Kidney capillary endothelial cell (primary cell): ENCODE measurements at places on chromosomes 11 and 22.

- no peak for DNase-seq
Observed at GRCh38 chr11:84865791-84866535, 761.2 kb downstream of the DLG2 start.

GRCh38 chr11:28596816-28597215 lies 488.6 kb downstream of the METTL15 start:
- no peak for DNase-seq

- DNase-seq = peak; percentile 2
Observed at GRCh38 chr11:91981995-91982394, 242.6 kb upstream of the FAT3 start.

DNA sequence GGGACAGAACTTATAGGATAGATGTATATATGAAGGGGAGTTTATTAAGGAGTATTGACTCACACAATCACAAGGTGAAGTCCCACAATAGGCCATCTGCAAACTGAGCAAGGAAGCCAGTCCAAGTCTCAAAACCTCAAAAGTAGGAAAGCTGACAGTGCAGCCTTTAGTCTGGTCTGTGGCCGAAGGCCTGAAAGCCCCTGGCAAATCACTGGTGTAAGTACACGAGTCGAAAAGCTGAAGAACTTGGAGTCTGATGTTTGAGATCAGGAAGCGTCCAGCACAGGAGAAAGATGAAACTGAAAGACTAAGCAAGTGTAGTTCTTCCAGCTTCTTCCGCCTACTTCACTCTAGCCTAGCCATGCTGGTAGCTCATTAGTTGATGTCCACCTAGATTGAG lies 799.6 kb upstream of the ARHGAP42 start:
- no peak for DNase-seq

GRCh38 chr11:81700076-81700475 lies 1033.6 kb downstream of the FAM181B start:
- no peak for DNase-seq

GRCh38 chr22:23054531-23055257 lies 15.6 kb upstream of the GNAZ start:
- DNase-seq = no peak

GRCh38 chr11:107265591-107266121 lies 192.0 kb downstream of the CWF19L2 start:
- no peak for DNase-seq

GRCh38 chr11:65060913-65061408 lies 2.6 kb upstream of the NAALADL1 start:
- DNase-seq = no peak

- peak; percentile 38 for DNase-seq
Observed at GRCh38 chr11:3609416-3610265, 32.2 kb downstream of the ART5 start.

DNA sequence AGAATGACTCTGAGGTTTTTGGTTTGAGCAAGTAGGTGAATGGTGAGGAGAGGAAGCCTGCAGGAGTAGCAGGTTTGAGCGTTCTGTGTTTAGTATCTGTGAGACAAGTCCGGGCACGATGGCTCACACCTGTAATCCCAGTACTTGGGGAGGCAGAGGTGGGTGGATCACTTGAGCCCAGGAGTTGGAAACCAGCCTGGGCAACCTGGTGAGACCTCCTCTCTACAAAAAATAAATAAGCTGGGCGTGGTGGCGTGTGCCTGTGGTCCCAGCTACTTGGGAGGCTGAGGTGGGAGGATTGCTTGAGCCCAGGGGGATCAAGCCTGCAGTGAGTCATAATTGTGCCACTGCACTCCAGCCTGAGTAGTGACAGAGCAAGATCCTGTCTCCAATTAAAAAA lies 9.7 kb upstream of the CENATAC start:
- no peak for DNase-seq

DNA sequence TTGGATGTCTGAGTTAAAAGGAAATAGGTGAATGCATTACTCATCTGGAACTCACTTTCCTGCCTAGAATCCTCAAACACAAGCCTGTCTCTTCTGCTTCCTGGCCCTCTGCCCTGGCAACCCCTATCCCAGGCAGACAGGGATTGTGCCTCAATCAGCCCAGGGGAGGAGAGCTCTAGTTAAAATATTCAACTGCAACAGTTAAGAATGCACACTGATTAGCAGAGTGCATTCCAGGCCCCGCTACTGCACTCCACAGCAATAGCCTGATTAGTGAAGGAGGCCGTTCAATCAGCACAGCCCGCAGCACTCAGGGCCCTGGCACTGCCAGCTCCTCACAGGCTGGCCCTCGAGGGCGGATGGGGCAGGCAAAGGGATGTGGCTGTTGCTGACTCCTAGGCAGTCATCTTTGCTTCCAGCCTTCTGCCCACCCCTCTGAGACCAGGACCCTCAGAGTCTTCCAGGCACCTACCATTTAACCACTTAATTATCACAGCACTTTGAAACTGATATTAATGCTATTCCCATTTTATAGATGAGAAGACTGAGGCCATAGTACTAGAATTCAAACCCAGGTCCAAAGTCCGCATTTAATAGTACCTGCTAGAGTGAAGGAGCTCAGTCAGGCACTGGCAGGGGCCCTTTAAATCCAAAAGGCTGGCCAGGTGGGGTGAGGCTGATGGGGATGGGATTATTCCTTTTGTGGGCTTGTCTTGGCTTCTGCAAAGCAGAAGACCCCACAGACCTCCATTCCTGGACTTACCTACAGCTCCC lies 435.3 kb downstream of the SOX6 start:
- peak; percentile 73 for DNase-seq

- DNase-seq = no peak
Observed at GRCh38 chr22:33680632-33681031, 239.6 kb downstream of the LARGE1 start.

- DNase-seq = no peak
Observed at GRCh38 chr11:74306435-74307175, 4.8 kb downstream of the P4HA3 start.

DNA sequence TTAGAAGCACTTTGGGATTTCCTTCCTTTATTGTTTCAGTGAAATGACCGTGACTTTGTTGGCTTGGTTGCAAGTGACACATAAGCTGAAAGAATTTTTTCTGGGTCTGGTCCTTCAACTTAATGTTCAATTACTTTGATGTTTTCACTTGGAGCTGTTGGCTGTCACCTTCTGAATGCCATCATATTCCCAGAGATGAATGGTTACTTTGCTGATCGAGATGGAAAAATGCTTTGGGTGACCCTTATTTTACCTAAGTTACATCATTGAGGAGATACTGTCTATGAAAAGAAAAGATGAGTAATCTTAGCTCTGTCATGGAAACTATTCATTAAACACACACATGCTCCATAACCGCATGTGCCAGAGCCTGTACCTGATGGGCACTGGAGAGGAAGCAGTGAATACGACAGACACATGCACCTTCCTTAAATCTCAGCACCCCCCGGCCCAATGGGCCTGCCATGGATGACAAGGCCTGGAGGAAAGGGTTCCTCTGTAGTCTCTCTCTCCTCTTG lies 76.9 kb downstream of the TENM4 start:
- DNase-seq = no peak

DNA sequence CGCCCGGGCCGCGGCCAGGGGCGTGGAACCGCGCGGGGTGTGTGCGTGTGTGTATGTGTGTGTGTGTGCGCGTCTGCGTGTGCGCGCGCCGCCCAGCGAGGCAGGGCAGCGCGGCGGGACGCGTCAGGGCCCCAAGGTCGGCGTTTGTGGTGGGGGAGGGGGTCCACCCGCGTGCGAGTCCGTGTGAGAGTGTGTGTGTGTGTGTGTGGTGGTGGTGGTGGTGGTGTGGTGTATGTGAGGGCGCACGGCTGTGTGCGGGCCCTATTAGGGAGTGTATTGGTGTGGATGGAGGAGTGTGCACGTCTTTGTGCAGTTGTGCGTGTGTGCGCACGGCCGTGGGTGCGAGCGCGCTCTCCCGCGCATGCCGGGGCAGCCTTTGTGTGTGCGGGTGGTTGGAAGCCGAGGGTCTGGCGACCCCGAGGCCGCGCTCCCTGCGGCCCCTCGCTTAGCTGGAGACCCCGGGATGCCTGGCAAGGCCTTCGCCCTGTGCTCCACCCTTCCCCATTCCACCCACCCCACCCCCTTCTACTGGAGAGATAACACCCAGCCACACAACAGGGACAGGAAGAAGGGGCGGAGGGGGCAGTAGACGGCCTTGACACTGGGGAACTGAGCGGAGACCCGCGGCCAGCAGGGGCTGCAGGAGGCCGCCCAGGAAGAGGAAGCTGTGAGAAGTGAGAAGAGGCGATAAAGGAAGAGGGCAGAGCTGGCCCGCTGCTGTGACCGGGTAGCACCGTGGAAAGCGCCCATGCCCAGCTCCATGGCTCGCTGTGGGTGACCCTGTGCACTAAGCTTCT lies 528 bp upstream of the ARRB1 start:
- no peak for DNase-seq

DNA sequence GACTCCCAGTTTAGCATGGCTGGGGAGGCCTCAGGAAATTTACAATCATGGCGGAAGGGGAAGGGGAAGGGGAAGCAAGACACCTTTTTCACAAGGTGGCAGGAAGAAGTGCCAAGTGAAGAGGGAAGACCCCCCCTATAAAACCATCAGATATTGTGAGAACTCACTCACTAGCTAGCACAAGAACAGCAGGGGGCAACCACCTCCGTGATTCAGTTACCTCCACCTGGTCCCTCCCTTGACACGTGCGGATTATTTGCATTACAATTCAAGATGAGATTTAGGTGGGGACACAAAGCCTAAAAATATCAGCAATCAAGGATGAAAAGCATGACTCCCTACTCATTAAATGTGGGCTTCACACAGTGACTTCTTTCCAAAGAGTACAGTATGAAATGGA lies 155.0 kb upstream of the CCDC90B start:
- DNase-seq = no peak
